Upper lobe of left lung (tissue), 6 donors: ENCODE measurements at places on chromosomes 13 and 19. TPM values are rescaled to one million over a fixed set of nuclear protein-coding genes. Genes with fewer than 3 reads are reported as not detected.

DNA sequence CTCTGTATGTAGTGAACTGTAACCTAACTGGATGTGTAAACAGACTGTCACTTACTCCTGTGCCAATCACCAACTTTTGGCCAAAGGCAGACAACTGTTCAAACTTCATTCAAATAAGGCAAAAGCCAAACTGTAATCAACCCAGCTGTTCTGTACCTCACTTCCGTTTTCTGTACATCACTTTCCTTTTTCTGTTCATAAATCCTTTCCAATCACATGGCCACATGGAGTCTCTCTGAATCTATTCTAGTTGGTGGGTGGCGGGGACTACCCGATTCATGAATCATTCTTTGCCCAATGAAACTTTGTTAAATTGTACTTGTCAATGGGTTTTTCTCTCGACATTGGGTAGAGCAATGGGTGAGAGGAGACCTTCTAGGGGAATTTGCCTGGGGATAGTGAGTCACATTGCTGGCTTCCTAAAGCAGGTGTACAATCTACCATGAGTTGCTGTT lies 178.3 kb upstream of the RFC3 start:
- no peak for DNase-seq

GRCh38 chr19:1799695-1800342 lies 12.3 kb downstream of the ATP8B3 start:
- DNase-seq = peak; percentile 81

NRTN gene
- 1.3 TPM for total RNA-seq

DNA sequence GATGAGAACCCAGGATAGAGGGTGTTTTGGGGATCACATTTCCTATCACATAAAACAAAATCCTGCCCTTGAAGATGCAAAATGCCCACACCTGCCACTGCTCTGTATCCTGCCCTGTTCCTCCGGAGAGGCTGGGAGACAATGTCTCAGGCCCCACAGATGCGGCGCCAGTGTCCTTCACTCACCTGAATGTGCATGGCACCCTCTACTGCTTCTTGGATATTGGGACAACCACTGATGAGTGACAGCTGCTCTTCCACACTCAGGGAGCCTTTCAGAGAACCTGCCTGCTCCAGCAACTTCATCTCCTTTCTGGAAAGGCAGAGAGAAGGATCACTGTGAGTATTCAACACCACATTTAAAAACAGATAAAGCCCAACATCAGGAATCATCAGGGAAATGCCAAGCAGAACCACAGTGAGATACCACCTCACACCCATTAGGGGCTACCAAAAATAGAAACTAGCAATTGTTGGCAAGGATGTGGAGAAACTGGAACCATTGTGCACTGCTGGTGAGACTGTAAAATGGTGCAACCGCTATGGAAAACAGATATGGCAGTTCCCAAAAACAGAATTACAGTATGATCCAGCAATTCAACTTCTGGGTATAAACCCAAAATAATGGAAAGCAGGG lies 36.4 kb downstream of the CRYL1 start:
- no peak for DNase-seq

GRCh38 chr13:99778500-99778899 lies 193.1 kb downstream of the ZIC5 start:
- DNase-seq = no peak

KCNJ14 gene
- 1.1 TPM for total RNA-seq

TNFAIP8L1 gene
- total RNA-seq = 17.5 TPM

GRCh38 chr13:29161676-29162075 lies 341.5 kb downstream of the MTUS2 start:
- no peak for DNase-seq

GRCh38 chr19:7480970-7481255 lies 7.9 kb downstream of the PEX11G start:
- DNase-seq = no peak

ZNF738 gene
- total RNA-seq = 6.3 TPM

GRCh38 chr13:67554746-67555452 lies 324.8 kb upstream of the PCDH9 start:
- DNase-seq = no peak

MCEMP1 gene
- 155 TPM for total RNA-seq

FGF14 gene
- 8.4 TPM for total RNA-seq

DNA sequence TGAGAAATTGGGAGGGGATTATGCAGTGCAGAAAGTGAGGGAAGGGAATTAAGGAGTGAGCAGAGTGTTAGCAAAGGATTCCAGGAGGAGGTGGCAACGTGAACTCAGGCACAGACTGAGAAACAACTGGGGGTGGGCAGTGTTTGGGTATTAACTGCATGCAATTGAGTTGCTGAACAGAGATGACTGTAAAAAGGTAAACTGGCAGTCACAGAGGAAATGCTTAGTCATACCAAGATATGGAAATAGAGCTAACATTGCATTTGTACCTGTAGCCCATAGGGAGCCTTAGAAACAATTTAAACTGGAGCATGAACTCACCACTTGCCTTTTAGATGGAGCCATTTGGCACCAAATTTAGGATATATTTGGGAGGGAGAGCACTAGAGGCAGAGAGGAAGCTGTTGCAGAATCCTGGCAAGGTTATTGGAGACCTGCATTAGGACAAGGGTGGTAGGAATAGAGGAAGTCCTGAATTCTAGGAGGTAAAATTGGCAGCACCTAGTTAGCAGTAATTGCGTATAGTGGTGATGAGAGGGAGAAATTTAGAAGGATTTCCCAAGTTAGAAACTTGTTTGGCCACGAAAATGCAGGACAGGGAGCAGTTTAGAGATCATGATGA lies 100.6 kb upstream of the FRY start:
- no peak for DNase-seq

CACNA1A gene
- 0.67 TPM for total RNA-seq

KIRREL2 gene
- not detected for total RNA-seq

- no peak for DNase-seq
These were observed 40.0 kb upstream of the KL start for GRCh38 chr13:32976056-32976805.

GRCh38 chr19:3056417-3057088 lies 5.7 kb downstream of the TLE5 start:
- no peak for DNase-seq

GRCh38 chr19:45852983-45853382 lies 10.0 kb downstream of the SYMPK start:
- DNase-seq = peak; percentile 95

GRCh38 chr13:44698066-44698465 lies 121.9 kb upstream of the TSC22D1 start:
- no peak for DNase-seq

DNA sequence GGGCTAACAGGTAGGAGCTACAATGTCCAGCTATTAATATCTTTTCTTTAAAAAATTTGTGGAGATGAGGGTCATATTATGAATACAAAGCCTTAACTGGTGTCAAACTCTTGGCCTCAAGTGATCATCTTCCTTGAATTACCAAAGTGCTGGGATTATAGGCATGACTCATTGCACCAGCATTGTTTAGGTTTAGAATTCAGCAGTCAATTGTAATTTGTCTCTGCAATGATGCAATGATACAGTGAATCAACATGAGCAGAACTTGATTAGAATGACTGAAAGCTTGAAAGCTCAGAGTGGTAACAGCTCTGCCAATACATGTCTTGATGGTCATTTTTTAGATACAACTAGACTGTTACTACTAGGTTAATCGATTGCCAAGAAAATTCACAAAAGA lies 752.8 kb upstream of the MIR17HG start:
- DNase-seq = no peak

- DNase-seq = no peak
These were observed 20.7 kb downstream of the ZNF14 start for GRCh38 chr19:19711934-19712828.

GIPC3 gene
- total RNA-seq = 1.4 TPM

DNA sequence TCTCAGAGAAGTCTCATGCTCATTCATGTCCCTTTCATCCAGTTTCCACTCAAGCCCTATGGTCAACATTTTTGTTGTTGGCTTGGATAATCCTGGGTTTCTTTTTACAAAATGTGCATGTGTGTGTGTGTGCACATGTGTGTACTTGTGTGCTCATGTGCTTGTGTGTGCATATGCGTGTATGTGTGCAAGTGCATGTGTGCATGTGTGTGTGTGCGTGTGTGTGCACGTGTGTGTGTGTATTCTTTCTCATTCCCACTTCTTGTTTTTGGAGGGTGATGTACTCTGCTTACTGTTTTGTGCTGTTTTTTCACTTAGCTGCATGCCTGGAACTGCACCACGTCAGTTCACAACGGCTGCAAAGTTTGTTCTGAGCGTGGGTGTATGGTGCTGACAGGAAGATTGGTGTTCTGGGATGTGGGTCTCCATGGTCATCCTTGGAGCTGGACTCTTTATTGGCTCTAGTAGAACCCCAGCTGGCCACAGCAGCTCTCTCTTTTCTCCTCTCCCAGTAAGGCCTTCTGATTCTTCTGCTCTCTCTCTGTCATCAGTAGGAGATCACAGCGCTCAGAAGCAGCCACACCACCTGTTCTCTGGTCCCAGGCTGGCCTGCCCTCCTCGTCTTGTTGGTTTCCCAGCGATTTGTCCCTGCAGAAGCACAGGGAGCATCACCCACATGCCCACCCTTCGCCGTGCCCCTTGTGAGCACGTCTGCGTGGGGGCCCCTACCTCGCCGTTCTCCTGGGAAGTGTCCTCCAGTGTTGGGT lies 60.8 kb downstream of the SOX1 start:
- DNase-seq = no peak

- peak; percentile 26 for DNase-seq
These were observed 443.9 kb downstream of the FGF9 start for GRCh38 chr13:22114630-22115311.

LGI4 gene
- total RNA-seq = 23.0 TPM

- DNase-seq = no peak
These were observed 44.7 kb upstream of the FRY start for GRCh38 chr13:31986676-31987470.

FFAR3 gene
- total RNA-seq = not detected

GRCh38 chr19:16146112-16146511 lies 2.6 kb downstream of the HSH2D start:
- no peak for DNase-seq

DNA sequence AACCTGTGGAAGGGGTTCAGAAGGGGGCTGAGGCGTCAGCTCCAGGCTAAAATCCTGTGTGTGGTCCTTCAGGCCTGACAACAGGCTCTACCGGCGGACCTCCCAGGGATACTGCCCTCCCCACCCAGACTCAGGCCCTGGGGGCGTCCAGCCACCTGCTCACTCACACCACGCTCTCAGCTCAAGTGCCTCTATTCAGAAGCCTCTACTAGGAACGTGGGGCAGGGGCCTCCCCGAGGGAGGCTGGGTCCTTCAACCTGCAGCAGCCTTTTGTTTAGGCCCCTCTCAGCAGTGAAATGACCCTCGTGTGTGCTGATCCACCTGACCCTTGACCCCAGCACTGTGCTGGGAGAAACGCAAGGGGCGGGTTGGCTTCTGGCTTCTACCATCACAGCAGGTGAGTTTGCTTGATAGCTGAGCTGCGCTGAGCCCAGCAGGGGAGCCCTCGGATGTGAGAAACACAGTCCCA lies 10.6 kb downstream of the PLPP2 start:
- DNase-seq = no peak

DNA sequence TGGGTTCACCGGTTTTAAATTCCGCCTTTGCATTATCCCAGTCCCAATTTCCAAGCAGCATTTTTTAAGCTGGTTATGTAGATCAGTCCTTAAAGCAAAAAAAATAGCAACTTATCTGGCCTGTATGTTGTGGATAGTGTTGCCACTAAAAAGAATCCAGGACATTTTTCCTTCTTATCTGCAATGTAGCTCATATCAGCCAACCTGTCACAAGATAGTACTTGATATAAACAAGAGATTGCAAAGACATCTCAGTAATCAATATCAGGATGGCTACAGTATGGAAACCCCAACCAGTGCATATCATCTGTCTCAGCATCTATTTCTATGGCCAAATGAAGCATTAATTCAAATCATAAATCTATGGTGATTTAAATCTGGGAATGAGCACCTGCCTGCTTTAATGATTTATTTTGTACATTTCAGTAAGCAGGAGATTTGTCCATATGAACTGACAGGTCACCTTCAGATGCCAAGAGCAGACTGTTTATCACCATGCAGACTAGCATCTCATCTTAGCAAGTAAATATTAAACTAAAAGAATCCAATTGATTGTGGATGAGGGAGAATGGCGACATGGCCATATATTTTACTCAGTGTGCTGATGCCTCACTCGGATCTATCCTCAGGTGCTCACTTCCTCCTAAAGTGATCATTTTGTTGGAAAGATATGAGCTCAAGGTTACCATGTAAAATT lies 240.4 kb downstream of the DACH1 start:
- DNase-seq = no peak

- DNase-seq = no peak
These were observed 1.1 kb upstream of the HMGB1 start for GRCh38 chr13:30466841-30467252.

- DNase-seq = peak; percentile 56
These were observed 6.7 kb downstream of the FCGBP start for GRCh38 chr19:39927524-39928356.

PCDH17 gene
- 21.6 TPM for total RNA-seq

DNA sequence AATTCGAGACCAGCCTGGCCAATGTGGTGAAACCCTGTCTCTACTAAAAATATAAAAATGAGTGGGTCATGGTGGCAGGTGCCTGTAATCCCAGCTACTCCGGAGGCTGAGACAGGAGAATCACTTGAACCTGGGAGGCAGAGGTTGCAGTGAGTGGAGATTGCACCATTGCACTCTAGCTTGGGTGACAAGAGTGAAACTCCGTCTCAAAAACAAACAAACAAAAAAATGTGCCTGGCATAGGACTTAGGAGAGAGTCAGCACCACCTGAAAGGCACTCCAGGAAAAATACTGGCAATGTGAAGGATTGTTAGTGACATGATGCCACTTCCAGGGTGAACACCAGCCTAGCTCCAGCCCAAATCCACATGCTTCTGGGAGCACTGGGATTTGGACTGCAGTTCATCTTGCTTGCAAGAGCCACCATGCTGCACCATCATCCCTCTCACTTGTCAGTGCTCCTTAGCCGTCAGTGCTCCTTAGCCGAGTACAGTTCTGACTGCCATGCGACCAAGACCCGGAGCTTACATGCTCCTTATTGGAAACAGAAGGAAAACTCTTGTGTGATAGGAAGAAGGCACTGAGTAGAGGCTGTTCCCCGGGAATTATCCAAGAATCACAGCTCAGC lies 145.1 kb upstream of the RNF113B start:
- no peak for DNase-seq
